Naive thymus-derived CD4-positive, alpha-beta T cell (primary cell): ENCODE measurements at places on chromosomes 7 and 10. TPM values are rescaled to one million over a fixed set of nuclear protein-coding genes. Genes with fewer than 3 reads are reported as not detected.
A peak's percentile ranks its signal among the peaks of the same experiment; 100 is the strongest.

DNA sequence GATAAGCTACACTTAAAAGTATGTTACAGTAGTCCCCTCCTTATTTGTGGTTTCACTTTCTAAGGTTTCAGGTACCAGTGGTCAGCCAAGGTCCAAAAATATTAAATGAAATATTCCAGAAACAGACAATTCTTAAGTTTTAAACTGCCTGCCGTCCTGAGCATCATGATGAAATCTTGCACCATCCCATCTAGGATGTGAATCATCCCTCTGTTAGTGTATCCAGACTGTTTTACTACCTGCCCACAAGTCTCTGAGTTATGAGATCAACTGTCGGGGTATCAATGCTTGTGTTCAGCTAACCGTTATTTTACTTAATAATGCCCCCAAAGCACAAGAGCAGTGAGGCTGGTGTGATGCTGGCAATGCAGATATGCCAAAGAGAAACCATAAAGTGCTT, 11.4 kb downstream of the KDM7A start:
- H3K4me3 ChIP-seq: no peak overlapping the region
- H3K36me3 ChIP-seq: no peaks in the 10 kb centered on the region
- no peaks in the 10 kb centered on the region for H3K27me3 ChIP-seq
- no peak overlapping the region for H3K27ac ChIP-seq
- DNase-seq: no peak

DNA sequence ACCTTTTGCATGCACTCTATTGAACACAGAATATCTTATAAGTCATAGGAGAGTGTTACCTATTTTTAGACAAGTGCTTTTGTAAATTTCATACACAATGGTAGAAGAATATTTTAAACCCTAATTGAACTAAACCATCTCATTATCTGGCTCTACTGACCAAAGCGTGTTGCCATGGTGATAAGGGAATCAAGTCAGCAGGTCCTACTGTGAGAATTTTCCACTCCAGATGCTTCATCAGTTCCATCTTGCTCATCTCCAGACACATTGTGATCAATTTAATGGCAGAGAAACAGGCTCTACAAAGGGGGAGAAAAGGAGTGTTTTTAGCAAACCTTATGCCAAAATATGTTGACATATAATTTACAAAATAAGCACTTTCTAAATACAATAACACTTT, 621.9 kb upstream of the GHITM start:
- H3K36me3 ChIP-seq: no peaks in the 10 kb centered on the region
- H3K4me3 ChIP-seq: no peak overlapping the region
- DNase-seq: no peak
- no peaks in the 10 kb centered on the region for H3K4me1 ChIP-seq
- no peaks in the 10 kb centered on the region for H3K27me3 ChIP-seq
- H3K27ac ChIP-seq: no peak overlapping the region

- no peak for DNase-seq
- H3K27me3 ChIP-seq: no peaks in the 10 kb centered on the region
- H3K36me3 ChIP-seq: no peaks in the 10 kb centered on the region
Measured at GRCh38 chr7:135121868-135122267, 26.0 kb upstream of the TMEM140 start.

DNA sequence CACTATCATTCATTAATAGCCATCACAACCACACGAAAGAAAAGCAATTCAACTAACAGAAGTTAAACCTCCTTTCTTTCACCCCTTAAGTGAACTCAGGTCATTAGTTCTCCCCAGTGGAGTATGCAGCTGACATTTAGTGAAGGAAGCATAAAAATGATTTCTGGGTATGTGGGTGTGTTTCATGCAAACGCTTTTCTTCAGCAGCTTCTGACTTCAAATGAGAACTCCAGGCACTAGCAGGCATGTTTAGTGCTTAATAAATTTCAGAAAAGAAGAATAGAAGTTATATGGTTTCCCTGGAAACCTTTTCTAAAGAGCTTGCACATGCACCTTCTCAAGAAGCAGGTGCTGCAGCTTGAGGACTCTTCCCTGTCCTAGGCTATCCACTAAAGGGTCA, 62.5 kb downstream of the PIK3CG start:
- no peaks in the 10 kb centered on the region for H3K4me1 ChIP-seq
- H3K4me3 ChIP-seq: no peak overlapping the region
- no peak for DNase-seq
- no peak overlapping the region for H3K27ac ChIP-seq
- H3K36me3 ChIP-seq: no peaks in the 10 kb centered on the region
- H3K27me3 ChIP-seq: no peaks in the 10 kb centered on the region

DNA sequence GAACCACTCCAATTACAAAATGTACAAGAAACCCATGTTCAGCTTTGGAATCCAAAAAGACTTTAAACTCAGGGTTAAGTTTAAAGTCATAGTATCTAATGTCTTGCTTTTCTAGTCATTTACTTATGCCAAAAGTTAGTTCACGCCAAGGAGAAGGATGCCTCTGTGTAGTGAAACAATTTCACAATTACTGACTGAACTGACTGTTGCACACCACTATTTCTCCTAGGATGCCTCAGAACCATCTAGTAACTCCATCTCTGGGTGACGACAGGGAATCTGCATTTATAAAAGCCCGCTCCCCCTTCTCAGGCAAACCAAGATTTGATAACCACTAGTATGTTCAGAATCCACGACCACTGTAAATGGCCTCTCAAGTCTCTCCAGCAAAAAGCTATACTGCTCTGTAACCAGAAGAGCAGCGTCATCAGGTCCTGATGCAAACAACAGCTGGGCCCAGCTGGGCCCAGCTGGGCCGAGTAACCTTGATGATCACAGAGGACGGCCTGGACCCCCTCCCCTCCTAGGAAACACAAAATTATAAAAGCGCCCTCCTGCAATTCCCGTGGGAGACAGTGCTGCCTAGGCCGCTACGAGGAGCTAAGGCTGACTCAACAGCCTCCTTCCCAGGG, 680 bp upstream of the ADO start:
- no peaks in the 10 kb centered on the region for H3K27me3 ChIP-seq
- no peak for DNase-seq
- peak overlapping the region; percentile 66 for H3K4me3 ChIP-seq
- peak overlapping the region; percentile 86 for H3K27ac ChIP-seq
- peaks cover 19% of the 10 kb centered on the region for H3K4me1 ChIP-seq

SPOCK2 gene
- 312 TPM for total RNA-seq
